ENCODE measurements at places on chromosomes 2 and 18.

- DNase-seq = no peak
These were observed 216.5 kb downstream of the GPD2 start for GRCh38 chr2:156652691-156653090.

GRCh38 chr2:120253021-120253882 is 600 bp downstream of the RALB start:
- DNase-seq = peak; percentile 87

DNA sequence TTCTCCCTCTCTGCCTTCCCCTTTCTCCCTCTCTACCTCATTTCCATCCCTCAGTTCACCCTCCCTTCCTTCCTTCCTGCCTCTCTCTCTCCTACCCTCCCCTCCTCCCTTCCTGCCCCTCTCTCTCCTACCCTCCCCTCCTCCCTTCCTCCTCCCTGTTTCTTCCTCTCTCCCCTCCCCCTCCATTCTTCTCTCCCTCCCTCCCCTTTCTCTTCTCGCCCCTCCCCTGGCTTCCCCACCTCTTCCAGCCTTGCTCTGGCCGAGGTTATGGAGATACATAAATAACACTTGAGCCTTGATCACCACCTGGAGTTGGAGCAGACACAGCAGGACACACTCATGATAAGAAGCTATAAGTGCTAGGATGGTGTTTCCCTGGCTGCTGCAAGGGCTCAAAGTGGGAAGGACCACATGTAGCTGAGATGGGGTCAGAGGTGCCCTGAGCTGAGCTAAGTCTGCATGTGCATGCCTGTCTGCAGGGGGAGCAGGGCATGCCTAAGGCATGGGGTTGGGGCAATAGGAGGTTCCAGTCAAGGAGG is 326.1 kb upstream of the HS6ST1 start:
- DNase-seq = no peak

- no peak for DNase-seq
These were observed 369.3 kb downstream of the ARHGAP15 start for GRCh38 chr2:143498496-143498895.

DNA sequence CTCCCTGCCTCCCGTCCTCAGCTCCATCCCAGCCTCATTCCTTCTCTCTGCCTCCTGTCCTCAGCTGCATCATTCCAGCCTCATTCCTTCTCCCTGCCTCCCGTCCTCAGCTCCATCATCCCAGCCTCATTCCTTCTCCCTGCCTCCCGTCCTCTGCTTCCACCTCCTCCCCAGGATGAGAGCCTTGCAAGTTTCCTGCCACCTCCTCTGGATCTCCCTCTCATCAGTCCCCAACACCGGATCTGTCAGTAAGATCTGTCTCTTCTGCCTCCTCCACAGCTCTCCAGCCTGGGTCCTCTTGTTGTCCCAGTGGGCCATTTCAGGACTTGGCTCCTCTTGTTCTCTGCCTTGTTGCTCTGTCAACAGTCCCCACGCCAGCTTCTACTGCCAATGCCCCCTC is 130.9 kb downstream of the NDUFA10 start:
- DNase-seq = no peak

GRCh38 chr18:38520786-38521185 is 955.2 kb upstream of the CELF4 start:
- DNase-seq = no peak

DNA sequence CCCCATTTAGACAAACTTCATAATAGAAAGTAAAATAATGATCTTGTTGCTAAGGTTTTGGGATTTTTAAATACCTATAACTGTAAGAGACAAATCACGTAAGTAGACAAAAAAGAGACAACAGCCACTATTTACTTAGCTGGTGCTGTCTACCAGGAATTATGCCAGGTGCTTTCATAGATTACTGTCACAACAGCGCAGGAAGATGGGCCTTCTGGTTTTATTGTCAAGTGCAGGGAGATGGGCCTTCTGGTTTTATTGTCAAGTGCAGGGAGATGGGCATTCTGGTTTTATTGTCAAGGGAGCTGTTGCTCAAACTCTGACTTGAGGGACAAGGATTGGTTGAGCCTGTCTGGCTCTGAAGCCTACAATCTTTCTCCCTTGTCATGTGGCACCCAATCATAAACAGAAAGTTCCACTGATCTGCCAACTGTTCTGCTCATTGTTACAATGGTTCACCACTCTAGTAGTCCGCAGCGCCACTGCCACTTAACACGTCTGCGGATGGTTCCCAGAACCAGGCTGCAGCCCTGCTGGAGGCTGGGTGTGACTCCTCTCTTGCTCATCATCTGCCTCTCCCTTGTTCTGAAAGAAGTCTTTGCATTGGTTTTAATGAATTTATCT is 95.0 kb downstream of the RNF144A start:
- peak; percentile 80 for DNase-seq

- DNase-seq = no peak
These were observed at the start of gene ASB18 for GRCh38 chr2:236264256-236264655. ASB18 (minus strand) TSS chr2:236264406; CDS start chr2:236264345, 61 bp downstream.

GRCh38 chr18:53489266-53489665 is 735.2 kb downstream of the MBD2 start:
- DNase-seq = no peak
